SHP77 (cell line): ENCODE measurements at places on chromosomes 5 and 9.

GRCh38 chr9:64128572-64128971, 1156.4 kb downstream of the FOXD4L5 start:
- no peak for DNase-seq

DNA sequence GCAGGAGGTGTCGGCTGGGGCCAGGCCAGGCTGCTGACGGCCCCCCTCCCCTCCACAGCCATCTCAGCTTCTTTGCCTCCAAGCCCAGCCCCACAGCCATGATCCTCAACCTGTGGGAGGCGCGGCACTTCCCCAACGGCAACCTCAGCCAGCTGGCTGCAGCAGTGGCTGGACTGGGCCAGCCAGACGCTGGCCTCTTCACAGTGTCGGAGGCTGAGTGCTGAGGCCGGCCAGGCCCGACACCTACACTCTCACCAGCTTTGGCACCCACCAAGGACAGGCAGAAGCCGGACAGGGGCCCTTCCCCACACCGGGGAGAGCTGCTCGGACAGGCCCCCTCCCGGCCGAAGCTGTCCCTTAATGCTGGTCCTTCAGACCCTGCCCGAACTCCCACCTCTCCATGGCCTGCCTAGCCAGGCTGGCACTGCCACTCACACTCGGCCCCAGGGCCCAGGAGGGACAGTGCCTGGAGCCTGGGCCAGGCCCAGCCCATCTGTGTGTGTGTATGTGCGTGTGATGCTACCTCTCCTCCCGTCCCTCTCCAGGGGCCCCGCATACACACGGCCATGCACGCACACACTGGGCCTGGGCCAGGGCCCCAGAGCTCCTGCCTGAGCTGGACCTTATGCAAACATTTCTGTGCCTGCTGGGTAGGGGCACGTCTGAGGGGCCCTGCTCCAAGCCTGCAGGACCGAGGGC, 19.3 kb downstream of the HK3 start:
- DNase-seq = no peak

- peak; percentile 18 for DNase-seq
Observed at GRCh38 chr5:66174338-66174737, 30.2 kb downstream of the SREK1 start.

DNA sequence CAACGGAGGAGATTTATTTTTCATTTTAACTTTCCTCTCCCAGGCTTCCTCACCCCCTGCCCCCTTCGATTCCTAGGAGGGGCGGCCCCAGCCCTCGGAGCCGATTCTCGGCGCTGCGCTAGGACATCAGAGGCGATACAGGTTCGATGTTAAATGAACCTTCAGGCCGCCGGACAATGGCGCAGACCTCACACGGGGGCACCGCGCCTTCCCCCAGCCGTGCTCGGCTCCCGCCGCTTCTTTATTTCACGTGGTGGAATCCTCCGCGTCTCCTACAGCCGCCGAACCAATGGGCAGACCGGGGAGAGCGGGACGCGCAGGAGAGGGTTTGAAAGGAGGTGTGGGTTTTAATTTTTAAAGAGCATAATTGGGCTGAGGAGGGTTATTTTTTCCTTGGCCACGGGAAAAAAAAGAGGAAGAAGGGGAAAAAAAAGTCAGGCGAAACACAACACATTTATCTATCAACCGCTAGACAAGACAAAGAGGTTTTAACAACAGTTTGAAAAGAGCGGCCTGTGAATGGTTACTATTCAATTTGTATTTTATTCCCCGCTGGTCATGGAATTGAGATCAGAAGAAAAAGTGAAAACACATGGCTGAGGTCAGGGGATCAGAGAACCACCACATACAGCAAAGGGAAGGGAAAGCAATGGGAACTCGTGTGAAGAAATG, 126.8 kb downstream of the TMEM174 start:
- DNase-seq = no peak

DNA sequence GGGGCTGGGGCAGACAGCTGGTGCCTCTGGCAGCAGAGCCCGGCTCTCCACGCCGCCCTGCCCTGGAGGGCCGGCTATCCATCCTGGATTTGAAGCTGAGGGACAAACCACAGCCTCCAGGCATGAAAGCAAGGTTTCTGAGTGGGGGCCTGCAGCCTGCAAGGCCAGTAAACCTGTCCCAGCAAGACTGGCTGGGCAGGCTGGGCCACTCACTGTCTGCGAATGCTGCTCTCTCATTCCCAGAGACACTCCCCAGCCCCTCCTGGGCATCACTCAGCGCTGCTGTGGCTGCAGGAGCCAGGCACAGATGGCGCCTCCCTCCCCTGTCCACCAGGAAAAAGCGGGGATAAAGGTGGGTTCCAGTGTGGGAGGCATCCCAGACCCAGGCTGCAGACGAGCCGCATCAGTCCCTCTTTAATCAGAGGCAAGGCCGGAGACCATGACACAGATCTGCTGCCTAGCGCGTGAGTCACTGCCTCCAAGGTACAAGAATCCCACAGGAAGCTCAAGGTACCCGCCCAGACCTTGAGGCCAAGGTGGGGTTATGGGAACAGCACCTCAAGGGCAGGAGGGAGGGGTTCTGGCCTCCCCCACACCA, 118.0 kb downstream of the VAV2 start:
- DNase-seq = no peak

GRCh38 chr5:52854301-52854700, 66.6 kb downstream of the ITGA1 start:
- no peak for DNase-seq

DNA sequence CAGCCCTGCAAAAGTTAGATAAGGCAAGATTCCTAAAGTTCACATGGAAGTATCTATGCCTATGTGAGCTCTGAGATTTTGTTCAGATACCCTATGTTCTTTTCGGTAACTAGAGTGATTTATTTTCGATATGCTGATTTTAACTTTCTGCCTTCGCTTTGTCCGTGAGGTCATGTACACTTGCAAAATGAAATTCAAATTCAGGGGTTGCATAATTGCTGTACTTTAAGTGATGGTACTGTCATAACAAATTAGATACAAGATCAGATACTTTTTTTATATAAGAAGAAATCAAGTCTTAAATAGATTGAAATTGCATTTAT, 350 bp upstream of the ECPAS start:
- no peak for DNase-seq

DNA sequence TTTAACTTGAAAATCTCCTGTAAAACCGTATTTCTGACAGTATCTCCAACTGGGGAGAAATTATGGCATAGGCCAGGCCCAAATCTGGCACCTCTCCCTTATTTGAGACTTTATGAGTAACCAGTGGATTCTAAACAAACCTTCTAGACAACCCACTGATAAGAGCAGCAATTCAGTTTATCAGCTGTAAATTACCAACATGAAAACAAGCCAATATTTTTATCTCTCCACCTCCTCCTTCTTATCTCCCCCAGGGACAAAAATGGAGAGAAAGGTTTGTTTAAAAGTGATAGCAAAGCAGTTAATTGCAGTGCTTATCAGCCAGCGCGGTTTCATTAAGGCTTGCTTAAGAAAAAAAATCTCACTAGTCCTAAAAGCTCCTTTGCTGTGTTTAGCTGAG, 53.8 kb downstream of the KCNV2 start:
- DNase-seq = no peak

GRCh38 chr5:135019314-135019713, 14.7 kb downstream of the PITX1 start:
- DNase-seq = no peak

GRCh38 chr5:32138839-32139493, 35.2 kb downstream of the GOLPH3 start:
- DNase-seq = no peak

DNA sequence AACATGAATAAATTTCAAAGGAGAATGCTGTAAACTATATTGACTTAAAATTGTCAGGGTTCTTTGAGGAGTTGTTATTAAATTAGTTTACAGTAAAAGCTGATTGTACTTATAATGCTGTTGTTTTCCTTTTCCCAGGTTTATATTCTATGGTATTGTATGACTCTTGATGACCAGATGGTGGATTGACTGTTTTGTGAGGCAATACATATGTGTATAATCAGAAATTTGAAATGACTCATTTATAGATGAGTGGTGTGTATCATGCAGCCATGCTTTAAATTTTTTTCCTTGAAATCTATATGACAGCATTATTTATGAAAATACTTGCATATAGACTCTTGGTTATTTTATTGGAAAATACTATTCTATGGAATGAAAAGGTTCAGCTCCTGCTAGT, 195.3 kb downstream of the CNTLN start:
- no peak for DNase-seq

DNA sequence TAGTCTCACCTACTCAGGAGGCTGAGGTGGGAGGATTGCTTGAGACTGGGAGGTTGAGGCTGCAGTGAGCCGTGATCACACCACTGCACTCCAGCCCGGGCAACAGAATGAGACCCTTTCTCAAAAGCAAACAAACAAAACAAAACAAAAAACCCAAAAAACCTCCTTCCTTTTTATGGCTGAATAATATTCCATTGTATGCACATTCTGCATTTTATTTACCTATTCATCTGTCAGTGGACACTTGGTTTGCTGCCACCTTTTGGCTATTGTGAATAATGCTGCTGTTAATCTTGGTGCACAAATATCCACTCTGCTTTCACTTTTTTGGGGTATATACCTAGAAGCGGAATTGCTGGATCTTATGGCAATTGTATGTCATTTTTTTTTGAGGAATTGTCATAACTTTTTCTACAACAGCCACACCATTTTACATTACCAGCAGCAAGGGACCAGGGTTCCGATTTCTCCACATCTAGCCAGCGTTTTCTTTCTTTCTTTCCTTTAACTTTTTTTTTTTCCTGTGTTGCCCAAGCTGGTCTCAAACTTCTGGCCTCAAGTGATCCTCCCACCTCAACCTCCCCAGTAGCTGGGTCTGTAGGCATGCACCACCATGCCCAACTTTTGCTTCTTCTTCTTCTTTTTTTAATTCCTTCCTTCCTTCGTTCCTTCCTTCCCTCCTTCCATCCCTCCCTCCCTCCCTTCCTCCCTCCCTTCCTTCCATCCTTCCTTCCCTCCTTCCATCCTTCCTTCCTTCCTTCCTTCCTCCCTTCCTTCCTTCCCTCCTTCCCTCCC, 30.6 kb downstream of the NKX2-5 start:
- peak; percentile 14 for DNase-seq

GRCh38 chr5:118806571-118806970, 181.8 kb downstream of the DTWD2 start:
- DNase-seq = no peak

DNA sequence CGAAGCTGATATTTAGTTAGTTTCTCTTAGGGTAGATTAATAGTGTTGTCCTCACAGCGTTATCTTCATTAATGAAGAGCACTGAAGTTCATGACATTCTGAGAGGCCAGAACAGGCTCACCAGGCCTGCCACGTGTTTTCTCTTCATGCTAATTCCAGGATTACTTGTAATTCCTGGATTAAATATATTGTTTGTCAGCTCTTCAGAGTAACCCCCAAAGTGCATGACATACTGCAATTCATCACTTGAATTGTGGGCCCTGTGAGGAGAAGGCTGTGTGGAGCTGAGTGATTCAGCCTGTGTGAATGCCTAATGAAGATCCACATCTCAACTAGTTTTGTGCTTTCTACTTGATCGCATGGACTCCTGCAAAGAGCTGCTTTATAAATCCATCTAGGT, 401.0 kb upstream of the ADAMTSL1 start:
- no peak for DNase-seq

DNA sequence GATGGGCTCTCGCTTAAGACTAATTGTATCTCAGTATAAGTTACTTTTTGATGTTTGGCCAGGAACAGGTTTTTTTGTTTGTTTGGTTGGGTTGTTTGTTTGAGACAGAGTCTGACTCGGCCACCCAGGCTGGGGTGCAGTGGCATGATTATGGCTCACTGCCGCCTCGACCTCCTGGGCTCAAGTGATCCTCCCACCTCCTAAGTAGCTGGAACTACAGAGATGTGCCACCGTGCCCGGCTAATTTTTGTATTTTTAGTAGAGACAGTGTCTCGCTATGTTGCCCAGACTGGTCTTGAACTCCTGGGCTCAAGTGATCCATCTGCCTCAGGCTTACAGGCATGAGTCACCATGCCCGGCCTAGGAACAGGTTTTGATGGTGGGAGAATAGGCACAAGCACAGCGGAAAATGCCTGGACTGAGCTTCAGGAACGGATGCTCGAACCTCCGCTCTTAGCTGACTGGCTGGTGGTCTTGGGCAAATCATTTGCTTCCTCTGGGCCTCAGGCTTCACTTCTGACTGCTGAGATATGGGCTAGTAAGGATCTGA, 11.4 kb upstream of the SYNPO start:
- no peak for DNase-seq

DNA sequence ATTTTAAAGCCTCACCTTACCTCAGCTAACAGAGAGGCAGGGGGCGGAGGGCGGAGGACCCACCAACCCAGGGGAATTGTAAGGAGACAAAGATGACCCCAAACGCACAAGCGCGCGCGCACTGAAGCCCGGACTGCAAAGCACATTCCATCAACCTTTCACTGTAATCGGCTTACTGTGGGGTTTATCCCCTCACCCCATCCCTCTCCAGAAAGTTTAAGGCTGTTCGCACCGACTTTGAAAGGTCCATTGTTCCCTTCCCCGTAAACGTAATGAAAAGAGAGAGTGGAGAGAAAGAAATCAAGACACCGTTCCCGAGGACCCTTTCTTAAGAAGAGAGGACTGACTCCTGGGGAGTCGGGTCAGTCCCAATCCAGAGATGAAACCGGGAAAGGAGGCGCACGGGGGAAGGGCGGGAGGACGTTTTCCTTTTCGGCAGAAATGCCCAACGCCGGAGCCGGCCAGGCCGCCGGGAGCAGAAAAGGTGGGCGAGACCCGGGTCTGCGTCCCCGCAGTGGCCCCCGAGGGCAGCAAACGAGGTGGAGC, 464 bp downstream of the CEMIP2 start:
- DNase-seq = no peak

- DNase-seq = no peak
Observed at GRCh38 chr9:113621980-113622379, 158.5 kb downstream of the RGS3 start.

GRCh38 chr5:42703238-42703637, 53.4 kb upstream of the CCDC152 start:
- no peak for DNase-seq

DNA sequence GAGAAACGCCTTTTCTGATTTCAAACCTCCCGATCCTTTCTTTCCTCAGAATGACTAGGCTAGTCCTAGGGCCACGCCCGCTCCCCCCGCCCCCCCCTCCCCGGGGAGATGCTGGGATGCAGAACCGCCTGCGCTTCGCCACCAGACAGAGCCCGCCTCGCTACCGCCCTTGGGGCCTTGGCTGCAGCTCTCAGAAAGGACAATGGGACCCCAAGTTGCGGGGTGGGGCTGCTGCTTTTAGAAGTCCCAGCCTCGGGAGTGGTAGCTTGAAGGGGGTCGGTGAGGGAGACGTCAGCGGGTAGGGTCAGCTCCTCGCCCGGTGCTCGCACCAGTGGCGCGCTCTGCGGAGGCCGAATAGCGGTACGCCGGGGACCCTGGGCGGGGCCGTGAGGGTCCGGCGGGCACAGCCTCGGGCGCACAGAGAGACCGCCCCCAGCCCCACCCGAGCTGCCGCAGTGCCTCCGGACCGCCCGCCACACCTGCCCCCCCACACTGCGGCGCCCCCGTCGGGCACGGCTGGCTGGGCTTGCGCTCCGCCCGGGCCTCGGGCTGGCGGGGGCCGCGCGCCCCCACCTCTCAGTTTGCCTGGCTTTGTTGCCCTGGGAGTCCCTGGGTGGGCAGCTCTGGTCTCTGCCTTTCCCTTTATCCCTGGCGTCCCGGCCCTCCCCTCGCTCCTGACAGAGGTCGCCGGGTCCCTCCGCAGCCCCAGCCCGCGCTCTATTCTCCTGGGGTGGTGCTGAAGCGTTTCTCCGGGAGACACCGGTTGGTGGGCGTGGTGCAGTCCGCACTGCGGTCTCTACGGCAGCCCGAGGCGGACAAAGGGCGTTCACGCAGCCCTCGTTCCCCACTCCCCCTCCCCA, 1.2 kb downstream of the MAP1B start:
- peak; percentile 48 for DNase-seq
